COR-L47 (cell line): ENCODE measurements at places on chromosomes 12 and 14.

DNA sequence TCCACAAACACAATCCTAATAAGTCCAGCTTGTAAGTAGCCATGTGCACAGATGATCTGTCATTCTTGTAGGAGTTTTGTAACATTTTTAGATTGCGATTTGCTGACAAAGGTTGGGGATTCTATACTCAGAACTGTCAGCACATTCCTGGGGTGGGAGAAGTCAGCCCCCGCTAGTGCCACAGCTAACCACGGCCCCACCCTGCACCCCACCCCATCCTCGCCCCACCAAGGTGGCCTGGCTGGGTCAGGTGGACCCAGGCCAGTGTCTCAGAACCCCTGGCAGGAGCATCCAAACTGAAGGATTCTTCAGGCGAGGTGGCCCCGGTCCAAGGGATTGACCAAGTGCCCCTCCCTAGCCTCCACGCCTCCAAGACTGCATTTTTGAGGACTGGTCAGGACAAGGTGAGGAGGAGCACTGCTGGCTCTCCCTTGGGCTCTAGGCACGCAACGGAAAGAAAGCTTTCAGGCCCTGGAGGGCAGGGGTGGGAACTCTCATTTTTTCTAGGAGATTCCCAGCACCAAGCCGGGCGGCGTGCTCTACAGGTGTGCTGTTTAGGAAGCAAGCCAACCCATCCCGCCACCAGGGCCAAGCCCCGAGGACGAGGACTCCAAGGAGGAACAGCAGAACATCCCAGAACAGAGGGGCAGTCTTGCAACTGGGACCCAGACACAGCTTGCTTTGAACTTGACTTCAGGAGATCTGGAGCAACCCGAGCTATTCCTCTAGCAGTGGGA lies 172.8 kb downstream of the BCL11B start:
- no peak for DNase-seq

- DNase-seq: no peak
Observed at GRCh38 chr12:12380949-12381593, 24.2 kb downstream of the BORCS5 start.

DNA sequence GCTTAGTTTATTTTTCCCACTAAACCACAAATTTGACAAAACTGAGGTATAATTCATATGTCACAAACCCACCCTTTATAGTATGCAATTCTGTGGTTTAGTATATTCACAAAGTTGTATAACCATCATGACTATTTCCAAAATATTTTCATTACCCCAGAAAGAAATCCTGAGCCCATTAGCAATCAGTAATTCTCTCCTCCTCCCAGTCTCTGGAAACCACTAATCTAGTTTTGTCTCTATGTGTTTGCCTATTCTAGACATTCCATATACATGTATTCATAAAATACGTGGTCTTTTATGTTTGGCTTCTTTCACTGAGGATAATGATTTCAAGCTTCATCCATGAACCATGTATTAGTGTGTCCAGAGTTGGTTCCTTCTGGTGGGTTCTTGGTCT lies 267.6 kb downstream of the AEBP2 start:
- no peak for DNase-seq

GRCh38 chr12:13119826-13120225 lies 16.4 kb upstream of the GSG1 start:
- no peak for DNase-seq

DNA sequence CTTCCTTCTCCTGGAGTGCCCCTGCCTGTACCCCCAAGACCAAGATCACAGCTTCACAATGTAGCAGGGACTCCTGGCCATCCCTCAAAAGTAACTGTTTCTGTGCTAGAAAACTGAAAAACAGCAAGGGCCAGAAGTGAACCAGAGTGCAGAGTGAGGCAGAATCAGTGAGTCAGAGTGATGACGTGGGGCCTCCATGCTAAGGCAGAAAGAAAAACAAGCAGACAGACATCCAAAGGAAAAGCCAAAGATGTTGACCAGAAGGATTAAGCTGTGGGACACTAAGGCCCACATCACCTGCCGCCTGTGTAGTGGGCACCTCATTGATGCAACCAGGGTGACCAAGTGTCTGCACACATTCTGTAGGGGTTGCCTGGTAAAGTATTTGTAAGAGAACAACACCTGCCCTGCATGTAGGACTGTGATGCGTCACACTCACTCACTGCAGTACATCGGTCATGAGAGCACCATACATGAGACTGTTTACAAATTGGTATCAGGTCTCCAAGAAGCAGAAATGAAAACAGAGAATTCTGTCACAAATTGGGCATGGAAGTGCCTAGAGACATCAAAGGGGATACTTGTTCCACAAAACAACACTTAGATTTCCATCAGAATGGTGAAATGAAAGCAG lies 51.2 kb downstream of the ARMH4 start:
- no peak for DNase-seq

- DNase-seq: no peak
Observed at GRCh38 chr14:88310449-88310848, 12.6 kb downstream of the KCNK10 start.

GRCh38 chr12:52243856-52244614 lies 11.0 kb downstream of the KRT7 start:
- DNase-seq: peak; percentile 57

DNA sequence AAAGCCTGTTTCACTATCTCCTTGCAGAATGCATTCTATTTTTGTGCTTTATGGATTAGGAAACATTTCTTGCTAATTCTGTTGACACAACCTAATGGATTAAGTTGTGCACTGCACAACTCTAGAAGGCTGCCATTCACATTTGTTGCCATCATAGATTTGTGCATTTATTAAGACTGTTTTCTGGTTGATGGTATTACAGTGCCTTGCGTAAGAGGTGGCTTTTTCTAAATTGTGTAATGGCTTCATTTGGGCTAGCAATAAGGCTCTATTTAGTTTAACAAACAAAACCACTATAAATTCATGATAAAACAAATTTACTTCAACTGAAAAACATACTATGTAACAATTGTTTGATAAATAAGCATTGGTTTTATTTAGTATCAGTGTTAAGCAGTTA lies 175.9 kb downstream of the TRHDE start:
- no peak for DNase-seq

DNA sequence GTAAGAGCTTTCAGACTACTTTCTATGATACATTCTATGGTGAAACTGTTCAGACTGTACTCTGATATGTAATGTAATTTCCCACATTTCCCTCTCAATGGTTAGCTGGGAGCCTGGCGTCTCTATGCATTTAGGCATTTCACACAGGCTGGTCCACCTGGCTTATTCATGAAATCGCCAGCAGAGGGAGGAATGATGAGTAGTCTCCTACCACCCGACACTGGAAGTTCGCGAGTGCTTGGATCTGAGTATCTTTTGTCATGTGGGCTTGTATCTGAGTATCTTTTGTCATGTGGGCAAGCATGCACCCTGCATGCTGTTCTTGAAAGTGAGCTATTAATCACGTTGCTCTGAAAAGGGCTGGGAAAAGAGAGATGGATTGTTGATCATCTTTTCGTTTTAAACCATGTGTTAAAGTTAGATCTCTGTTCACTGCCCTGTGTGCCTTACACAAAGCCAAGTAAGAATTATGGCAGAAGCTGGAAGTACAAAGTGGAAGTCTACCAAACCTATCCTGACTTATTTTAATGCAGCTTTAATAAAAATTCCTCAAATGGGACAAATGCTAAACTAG lies 235.0 kb downstream of the ATP23 start:
- DNase-seq: peak; percentile 39

GRCh38 chr14:104293851-104294627 lies 155.7 kb downstream of the KIF26A start:
- peak; percentile 75 for DNase-seq

GRCh38 chr12:56602239-56602638 lies 27.9 kb downstream of the BAZ2A start:
- DNase-seq: no peak

- no peak for DNase-seq
Observed at GRCh38 chr12:16389594-16389993, 42.1 kb downstream of the MGST1 start.

DNA sequence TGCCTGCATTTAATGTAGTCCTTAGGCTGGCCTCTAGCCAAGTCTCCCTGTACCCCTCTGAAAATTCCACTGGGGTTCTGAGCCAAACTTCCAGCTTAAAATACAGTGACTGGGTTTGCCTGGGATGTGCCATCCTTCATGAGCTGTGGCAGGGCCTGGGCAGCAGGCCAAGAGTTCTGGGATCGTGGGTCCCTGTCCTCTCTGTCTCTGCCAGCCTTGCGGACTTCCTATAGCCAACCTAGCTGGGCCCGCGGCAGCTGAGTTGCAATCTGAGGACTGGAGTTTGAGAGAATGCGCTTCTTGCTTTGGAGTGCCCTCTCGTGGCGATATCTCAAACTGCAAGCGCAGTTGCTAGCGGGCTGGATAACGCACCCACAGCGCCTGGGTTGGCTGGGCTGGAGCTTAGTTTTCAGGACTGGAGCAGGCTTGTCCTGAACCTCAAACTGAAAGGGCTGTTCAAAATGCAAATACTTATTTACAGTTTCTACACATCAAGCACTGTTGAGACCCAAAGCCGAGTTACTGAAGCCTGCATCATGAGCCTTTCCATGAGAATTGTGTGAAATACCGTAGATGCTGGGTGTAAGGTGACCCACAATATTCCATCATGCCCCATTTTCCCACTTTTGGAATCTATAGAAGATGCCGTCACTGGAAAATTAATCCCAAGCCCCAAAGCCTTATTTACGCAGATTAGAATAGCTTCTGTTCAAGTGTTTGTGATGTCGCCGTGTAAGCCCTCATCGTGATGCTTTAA lies 7.3 kb upstream of the IFI27L2 start:
- DNase-seq: peak; percentile 91

DNA sequence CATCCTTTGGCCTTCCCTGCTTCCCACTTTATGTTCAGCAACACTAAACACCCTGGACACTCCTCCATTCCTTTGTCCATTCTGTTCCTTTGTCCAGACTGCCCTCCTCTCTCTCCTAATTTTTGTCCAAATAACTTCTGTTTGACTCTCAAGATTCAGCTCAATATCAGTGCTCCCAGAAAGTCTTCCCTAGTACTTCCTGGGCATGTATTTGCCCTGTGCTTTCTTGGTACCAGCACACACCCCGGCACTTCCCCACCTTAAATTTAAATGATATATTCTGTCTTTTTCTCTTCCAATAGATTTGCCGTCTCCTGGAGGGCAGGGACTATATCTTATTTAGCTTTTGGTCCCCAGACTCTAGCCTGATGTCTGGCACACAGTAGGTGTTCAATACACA lies 6.5 kb upstream of the APOLD1 start:
- DNase-seq: no peak

- DNase-seq: no peak
Observed at GRCh38 chr12:100539202-100539601, 34.3 kb upstream of the GAS2L3 start.

DNA sequence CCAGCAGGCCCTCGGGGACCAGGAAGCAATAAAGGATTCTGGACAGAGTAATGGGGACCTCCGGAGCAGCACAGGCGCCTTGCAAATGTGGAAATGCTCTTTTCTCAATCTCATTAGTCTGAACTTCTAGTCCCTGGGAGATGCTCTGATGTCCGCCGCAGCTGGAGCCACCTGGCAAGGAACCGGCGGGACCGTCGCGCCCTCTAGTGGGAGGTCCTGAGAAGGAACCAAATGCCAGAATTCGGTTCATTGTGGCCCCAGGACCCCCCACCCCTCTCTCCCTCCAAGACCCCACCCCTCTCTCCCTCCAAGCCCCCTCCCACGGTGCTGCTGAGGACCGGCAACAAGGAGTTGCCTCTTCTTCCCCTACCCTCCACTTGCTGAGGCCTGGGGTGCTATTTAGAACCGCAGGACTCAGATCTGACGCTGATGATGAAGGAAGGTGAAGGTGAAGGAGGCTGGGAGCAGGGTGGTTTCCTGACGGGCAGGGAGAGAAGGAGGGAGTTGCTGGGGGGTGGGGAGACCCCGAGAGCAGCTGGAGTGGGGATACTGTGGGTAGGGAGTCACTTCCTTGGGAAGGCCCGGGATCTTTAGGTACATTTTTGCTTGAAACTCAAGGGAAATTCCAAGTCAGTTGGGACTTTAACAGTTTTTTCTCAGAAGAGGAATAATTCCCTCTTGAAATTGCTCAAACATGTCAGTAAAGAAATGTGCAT lies 42.5 kb downstream of the SMIM41 start:
- DNase-seq: peak; percentile 54

DNA sequence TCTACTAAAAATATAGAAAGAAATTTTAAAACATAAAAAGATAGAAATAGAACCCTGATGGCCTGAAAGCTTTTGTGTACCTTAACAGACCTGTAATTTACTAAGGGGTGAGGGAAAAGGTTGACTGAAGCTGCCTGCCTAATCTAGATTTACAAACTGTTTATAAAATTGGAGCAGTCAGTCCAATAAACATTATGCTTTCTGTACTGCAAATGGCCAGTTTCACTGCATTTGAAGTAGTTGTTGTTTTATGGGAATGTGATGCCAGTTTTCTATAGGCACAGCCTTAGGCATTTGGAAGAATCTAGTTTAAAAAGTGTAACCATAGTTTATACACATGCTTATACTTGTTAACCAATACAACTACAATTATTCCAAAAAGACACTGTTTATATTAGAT lies 19.1 kb downstream of the SIX1 start:
- DNase-seq: no peak

GRCh38 chr12:66514581-66514980 lies 164.3 kb downstream of the GRIP1 start:
- DNase-seq: no peak

DNA sequence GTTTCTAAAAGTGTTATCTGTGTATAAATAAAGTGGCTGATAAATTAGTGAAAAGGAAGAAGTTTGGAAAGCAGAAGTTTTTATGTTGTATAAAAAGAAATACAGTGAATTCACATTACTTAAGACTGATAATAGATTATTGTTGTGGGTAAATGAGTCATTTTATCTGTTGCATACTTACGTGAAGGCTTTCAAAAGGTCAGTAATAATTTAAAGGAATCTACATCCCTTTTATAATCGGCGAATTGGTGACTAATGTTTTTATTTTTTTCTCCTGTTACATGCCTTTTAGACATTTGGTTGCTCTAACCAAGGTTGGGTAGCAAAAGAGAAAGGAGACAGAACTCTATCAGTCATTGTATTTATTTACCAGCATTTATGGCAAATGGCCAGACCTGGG lies 155.9 kb downstream of the SLC41A2 start:
- no peak for DNase-seq

- no peak for DNase-seq
Observed at GRCh38 chr12:20150835-20151422, 217.4 kb upstream of the PDE3A start.

DNA sequence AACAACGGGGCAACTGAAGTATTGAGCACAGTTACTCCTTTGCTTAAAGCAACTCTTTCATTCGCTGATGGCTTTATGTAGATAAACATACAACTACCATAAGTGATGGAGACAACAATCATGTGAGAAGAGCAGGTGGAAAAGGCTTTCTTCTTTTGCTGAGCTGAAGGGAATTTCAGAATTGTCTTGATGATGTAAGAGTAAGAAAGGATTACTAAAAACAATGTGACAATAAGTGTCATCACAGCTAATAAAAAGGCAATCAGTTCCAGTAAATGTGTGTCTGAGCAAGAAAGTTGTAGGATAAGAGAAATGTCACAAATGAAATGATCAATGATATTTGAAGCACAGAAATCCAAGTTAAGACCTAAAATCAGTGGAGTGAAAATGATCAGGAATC lies 647 bp downstream of the OR6C70 start:
- DNase-seq: no peak
